ENCODE measurements at places on chromosomes 13 and 19.
A peak's percentile ranks its signal among the peaks of the same experiment; 100 is the strongest.

DNA sequence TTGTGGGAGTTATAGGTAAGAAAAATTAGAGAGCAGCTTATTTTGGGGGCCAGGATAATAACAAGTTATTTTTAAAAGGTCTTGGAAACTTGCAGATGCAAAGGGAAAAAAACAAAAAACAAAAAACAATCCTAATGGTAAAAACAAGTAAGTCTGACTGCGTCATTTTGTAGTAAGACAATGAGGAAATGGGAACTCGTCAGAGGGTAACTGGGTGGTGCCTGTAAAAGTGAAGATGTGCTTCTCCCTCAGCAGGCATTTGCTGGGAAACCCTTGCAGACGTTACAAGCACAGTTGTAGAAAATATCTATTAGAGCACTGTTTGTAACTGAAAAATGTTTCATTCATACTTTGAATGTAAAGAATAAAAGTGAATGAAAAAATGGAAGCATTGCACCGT is 2.2 kb upstream of the TNFSF13B start:
- DNase-seq: no peak

DNA sequence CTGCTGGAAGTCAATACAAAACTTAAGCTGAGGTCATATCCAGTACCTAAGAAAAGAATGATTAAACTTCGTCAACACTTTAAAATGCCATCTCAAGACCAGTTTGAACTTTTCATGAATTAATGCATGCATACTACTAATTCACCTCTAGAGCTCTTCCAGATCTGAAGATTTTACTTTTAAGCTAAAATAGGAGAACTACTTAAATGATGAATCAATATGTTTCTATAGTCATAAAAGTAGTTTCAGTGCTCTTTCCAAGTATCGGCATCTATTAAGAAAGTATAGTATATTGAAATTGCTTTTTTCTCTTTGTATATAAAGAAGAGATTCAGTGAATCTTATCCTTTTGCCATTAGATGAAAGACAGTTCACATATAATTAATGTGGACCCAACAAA is 1123.9 kb downstream of the PCDH9 start:
- DNase-seq: no peak

DNA sequence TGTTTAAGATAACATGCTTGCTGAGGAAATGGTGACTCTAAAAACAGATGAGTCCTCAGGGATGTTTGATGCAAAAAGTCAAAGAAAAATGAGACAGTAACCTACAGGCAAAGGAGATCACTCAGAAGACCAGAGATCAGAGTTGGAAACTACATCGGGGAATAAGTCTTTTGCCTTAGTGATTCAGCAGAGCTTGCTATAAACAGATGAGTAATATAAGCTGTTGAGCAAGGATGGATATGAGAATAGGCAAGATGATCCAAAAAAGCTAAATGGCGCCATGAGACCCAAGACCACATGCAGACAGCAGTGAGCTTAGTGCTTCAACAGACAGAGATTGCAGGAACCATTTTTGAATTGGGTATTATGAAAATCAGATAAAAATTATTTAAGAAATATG is 168.6 kb downstream of the POSTN start:
- peak; percentile 75 for DNase-seq

- DNase-seq: no peak
Observed at GRCh38 chr13:61109741-61110140, 305.9 kb downstream of the PCDH20 start.

- DNase-seq: no peak
Observed at GRCh38 chr13:112792511-112792910, 102.7 kb downstream of the ATP11A start.

DNA sequence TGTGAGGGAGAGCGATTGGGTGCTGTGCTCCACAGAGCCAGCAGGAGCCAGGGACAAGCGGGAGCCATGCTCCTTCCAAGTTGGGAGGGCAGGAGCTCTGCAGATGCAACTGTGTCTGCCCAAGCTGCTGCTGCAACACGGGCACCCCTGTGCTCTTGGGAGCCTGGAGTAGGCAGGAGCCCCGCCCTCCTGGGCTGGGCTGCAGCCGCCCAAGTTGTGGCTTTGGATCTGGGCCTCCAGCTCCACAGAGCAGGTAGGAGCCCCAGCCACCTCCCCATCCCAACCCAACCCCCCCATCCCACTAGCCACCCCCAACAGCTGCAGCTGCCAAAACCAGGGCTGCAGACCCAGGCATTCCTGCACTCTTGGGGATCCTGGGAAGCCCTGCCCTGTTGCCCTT is 39.9 kb upstream of the FLT1 start:
- DNase-seq: no peak

DNA sequence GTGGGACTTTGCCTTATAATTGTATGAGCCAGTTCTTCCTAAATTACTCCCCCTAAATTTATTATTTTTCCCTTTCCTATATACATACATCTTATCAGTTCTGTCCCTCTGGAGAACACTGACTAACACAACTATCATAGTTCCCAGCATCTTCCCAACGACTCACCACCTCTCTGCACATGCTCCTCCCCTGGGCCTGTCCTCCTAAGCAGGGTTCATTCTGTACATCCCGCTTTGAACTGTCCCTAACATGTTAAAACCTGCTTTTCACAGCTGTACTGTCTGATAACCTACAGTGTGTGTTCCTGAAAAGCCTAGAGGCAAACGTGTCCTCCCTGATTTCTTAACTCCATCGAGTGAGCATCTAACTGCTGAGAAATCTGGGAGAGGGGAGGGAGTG is 141.7 kb downstream of the EFNB2 start:
- no peak for DNase-seq

DNA sequence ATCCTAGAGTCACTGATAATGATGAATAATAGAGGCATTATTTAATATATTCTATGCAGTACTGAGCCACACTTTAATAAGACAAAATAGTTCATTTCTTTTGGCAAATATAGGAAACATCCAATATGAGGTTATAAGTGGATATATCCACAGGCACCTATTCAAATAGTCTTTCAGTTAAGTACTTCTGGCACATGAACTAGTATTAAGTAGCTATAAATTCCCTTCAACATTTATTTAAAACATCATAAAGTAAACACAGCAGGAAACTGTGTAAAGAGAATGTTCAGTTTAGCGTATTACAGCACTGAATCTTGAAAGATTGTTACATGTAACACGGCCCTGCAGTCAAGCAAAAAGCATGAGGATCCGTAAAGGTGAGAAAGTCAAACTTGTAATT is 463.3 kb upstream of the KLF12 start:
- DNase-seq: no peak

DNA sequence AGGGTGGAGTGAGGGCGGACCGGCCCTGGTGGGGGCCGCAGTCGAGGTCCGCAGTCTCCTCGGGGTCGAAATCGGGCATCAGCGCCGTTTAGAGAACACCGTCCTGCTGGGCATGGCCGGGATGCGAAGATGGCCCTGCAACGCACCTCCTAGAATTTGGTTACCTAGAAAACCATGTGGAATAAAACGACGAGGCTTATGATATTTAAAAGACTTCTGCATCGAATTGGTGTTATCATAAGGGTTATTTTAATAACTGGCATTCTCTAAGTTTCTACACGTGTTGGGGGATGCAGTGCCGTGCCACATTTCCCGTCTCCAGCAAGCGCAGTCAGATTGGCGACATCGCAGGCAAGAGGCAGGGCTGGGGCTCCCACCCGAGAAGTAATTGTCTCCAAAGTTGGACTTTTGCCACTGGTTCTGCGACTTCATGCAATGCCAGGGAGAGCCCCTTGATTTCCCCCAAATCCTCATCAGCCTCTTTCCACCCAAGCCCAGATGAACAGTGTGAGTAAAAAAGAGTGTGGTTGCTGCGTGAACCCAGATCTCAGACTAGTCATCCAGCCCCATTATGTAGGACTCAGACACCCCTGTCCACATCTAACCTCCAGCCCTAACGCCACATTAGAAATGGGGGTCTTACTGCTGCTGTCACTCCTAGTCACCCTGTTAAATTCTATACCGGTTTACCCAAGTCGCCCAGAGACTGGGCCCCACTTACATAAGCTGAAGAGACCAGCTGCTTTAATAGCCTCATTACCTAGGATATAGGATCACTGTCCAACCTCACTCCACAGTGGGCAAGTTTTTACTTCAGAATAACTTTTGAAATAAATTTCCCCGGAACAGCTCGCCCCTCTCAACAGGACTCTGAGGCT is 571 bp upstream of the DHRS12 start:
- no peak for DNase-seq

- DNase-seq: no peak
Observed at GRCh38 chr19:571566-571974, 826 bp upstream of the BSG start.

GRCh38 chr19:16134510-16134909 is 9.0 kb upstream of the HSH2D start:
- DNase-seq: no peak
